Frontal cortex (tissue), 4 donors: ENCODE measurements at places on chromosomes 11 and 22.

GRCh38 chr11:36257351-36257750 is 31.9 kb downstream of the COMMD9 start:
- DNase-seq = no peak

GRCh38 chr22:21632237-21632895 is at the start of gene CCDC116:
Gene CCDC116 (plus strand): TSS chr22:21632760. CDS start chr22:21633182, 422 bp downstream.
- DNase-seq = no peak

DNA sequence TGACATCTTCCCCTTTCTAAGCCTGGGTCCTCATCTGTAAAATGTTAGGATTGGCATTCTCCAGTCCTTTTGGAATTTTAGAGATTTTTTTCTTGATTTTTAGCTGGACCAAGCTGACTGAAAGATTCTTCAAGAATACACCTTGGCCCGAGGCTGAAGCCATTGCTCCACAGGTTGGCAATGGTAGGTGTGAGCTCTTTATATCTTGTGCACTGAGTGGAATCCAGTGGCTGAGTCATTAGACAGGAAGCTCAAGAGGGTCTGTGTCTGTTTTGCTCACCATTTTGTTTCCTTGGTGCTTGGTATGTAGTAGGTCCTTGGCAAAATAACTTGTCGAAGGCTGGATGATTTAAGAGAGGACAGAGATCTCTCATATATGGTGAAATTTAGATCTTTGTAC is 6.2 kb downstream of the EIF3L start:
- DNase-seq = no peak

DNA sequence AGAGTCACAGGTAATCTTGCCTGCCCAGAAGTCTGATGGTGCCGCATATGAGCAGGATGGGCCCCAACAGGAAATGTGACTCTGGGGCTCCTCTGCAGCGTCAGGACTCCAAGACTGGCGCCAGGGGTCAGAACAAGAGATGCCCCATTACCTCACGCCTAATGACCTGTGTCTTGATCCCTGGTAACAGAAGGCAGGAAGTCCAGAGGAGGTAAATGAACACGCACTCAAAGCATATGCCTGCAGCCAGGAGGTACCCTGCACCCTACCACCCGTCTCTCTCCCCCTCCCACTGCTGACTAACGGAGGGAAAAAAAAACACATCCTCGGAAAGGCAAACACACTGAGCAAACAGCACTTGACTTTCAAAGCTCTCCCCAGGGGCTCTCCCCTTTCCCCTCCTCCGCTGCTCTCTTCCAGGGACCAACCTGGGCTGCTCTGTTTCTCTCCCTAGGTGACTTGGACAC is 37.3 kb downstream of the ABCC8 start:
- no peak for DNase-seq

DNA sequence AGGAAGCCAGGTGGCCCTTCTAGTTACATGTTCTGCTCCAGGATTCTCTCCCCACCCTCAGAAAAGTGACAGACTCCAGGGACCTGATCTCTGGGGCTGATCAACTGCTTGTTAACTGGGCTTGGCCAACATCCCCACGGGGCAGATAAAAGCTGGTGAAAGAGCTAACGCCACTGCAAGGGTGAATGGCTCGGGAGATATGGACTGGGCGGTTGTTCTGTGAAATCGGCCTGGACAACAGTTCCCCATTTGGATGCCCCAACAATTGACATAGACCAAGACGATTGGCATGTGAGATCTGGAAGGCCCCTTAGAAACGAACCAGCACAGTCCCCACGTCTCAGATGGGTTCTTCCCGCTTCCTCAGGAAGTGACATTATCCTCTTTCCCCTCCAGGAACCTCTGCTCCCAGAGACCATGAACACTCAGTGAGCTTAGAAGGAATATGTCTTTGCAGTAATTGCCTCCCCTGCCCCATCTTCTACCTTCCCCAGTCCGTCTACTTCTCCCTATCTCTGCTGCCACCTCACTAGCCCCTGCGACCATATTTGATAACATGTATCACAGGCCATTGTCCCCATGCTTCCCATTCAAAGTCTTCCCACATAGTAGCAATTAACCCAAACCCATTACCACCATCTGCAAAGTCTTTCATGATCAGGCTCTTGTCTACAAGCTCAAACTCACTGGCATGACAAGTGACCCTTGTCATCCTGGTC is 5.6 kb upstream of the PRG2 start:
- DNase-seq = no peak
